ENCODE measurements at places on chromosomes 16 and 17.

- no peak for DNase-seq
Observed at GRCh38 chr16:30369091-30369937, 980 bp downstream of the TBC1D10B start.

DNA sequence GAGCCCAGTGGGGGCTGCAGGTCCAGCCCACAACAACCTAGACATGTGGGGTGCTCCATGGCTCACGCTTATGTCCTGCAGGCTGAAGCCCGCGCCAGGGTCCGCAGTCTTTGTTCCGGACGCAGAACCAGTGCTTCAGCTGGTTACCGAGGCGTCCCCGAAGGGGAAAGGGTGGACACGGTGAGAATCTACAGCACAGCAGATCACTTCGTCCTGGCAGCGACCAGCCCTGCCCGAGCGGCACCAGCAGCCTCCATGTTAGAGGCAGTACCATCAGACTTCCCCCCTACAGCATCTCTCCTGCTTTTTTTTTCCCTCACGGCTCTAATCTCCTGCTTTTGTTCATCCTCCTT lies 1736.4 kb downstream of the TP53TG3F start:
- no peak for DNase-seq

- DNase-seq = no peak
Observed at GRCh38 chr17:58507123-58507634, 7.3 kb downstream of the MTMR4 start.

DNA sequence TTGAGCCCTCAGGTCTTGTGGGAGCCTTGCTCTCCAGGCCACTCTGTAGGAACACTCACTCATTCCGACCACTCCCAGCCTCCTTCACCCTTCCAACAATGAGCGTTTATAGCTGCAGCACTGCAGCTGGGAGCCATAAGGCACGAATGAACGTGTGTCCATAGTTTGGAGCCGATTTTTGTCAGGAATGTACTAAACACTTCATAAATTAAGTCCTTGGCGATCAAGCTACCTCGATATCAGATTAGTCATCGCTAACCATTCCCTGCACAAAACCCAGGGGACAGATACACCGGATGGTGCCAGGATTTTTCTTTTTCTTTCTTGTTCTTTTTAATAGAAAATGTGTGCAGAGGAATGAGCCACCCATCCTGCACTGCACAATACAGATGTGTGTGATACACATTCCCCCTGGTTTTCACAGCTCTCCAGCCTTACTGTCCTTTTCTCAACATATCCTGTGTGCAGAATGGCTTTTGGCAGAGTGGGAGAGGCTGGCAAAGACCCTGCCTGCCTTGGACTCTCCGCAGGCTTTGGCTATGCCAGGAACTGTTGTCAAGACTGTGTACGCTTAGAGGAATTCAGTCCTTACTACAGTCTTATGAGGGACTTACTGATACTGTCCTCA lies 68.4 kb upstream of the ELAC2 start:
- DNase-seq = no peak

DNA sequence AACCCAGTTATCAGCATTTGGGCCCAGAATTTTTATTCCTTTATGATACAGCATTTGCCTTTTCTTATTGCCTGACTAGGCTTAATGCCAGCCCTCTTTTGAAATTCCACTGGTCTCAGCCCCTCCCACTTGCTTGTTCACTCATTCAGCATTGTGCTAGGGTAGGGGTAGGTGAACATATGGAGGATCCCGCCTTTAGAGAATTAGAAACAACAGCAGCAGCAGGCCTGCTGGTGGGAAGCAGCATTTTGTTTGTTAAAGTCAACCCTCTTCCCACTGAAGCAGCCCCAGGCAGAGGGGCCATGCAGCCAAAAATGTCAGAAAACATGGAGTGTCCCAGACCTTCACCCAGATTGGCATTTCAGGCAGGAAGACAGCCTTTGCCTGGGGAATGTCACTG lies 1355.2 kb downstream of the CDH8 start:
- DNase-seq = no peak

- DNase-seq = no peak
Observed at GRCh38 chr16:13909069-13909468, 10.9 kb upstream of the ERCC4 start.

- DNase-seq = no peak
Observed at GRCh38 chr17:42525221-42525620, 10.8 kb upstream of the NAGLU start.

DNA sequence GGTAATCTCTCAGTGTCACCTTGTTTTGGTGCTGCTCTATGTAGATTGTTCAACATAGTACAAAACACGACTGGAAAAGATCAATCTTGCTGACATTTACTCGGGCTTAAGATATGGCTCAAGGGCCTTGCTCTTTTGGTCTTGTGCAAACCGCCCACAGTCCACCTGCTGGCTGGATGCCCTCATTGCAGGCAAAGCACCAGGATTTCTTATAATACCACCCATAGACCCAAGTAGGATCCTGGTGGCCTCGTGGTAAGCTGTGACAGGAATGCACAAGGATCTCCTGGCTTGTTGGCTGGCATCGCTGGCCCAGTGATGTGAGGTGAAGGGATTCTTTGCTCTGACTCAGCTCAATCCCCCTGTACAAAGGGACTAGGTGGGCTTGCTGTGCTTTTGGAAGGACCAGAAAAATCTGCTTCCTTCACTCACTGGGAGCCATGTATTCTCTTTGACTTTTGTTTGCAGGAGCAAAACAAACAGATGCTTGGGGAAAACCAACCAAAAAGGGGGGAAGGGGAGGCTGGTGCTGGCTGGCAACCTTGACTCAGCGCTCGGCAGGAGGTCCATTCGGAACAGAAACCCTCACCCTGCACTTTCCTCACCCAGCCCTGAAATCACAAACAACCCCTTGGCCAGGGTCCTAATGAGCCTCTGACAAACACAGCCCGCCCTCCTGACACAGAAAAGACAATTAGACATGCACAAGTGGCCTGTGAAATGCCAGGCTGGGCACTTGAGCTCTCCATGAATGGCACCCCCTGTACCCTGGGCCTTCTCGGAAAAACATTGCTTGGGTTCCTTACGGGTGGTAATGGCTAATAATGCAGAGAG lies 36.6 kb upstream of the MED9 start:
- peak; percentile 60 for DNase-seq

DNA sequence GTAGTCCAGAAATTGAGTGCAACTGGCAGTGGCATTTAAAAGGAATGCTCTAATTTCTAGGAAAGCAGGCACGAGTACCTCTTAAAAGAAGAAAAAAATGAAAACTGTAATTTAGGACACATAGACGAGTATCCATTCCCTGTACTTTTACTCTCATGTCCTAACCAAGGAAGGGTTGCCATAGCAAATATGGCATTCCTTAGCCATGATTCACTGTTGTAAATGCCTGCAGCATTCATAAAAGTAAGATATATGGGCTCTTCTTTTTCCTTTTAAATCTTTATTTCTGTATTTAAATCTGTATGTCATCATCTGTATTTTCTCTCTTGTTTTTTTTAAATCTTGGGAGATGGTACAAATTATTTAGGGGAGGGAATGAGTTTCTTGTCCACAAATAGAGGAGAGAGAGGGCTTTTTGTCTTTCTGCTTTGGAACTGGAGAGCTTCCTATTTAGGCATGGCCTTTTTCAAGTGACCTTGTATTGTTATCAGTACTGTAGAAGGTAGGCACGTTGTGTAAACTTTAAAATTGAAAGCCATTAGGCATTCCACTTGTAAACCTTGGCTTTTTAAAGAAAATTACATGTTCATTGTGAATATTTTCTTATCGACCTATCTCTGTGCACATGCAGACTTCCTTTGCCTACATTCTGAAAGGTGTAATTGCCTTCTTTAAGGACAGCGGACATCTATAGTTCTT lies 50.0 kb downstream of the TENT4B start:
- no peak for DNase-seq

GRCh38 chr17:9817086-9817485 lies 4.8 kb downstream of the GSG1L2 start:
- DNase-seq = no peak

DNA sequence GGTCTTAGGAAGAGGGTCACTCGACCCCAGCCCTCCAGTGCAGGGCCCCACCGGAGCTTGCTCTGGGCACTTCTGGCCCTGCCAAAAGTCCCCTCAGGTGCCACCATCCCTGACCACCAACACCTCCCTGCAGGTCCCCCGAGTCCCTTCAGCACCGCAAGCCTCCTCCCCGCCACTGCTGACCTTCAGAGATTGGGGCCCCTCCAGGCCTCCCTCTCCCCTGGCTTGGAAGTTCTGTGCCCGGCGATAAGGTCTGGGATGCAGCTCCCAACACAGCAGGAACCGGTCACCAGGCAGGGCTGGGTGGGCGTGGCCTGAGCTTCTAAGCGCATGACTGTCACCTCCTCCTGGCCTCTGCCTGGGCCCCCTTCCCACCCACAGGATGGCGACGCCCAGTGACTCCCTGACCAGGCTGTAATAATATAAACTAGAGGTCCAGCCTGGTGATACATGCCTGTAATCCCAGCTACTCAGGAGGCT lies 11.2 kb downstream of the PIEZO1 start:
- no peak for DNase-seq

- DNase-seq = no peak
Observed at GRCh38 chr17:43791589-43791988, 11.4 kb downstream of the CFAP97D1 start.

DNA sequence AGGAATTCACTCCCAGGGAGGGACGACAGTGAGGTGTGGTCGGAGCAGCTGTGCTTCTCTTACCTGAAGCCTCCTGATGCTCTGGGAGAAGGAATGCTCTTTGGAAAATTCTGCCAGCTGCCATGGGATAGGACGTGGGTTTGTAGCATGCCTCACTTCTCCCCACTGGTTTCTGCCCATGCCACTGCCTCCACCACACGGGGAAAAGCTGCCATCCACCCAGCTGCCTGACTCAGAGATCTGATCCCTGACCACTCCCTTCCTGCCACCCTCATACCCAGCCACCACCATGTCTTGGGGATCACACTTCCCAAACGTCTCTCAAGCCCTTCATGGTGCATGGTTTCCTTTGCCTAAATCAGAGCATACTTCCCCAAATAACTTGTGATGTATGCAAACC lies 80.0 kb downstream of the CPPED1 start:
- DNase-seq = no peak

DNA sequence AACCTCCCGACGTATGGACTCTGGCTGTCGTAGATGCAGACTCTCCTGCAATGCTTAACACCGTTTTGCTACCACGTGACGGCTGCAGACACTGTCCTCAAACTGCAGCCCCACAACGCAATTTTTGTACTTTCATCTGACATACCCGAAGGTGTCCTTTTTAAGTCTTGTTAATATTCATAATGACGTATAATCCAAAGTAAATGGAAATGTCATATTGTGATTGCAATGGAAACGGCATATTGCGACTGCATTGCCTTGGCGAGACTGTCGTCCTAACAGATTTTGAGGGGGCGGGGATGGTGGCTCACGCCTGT lies 79.3 kb upstream of the TBC1D3K start:
- DNase-seq = no peak

- no peak for DNase-seq
Observed at GRCh38 chr17:7835814-7836595, 2.0 kb downstream of the KDM6B start.

- no peak for DNase-seq
Observed at GRCh38 chr17:83179374-83179773, 100.0 kb downstream of the METRNL start.

DNA sequence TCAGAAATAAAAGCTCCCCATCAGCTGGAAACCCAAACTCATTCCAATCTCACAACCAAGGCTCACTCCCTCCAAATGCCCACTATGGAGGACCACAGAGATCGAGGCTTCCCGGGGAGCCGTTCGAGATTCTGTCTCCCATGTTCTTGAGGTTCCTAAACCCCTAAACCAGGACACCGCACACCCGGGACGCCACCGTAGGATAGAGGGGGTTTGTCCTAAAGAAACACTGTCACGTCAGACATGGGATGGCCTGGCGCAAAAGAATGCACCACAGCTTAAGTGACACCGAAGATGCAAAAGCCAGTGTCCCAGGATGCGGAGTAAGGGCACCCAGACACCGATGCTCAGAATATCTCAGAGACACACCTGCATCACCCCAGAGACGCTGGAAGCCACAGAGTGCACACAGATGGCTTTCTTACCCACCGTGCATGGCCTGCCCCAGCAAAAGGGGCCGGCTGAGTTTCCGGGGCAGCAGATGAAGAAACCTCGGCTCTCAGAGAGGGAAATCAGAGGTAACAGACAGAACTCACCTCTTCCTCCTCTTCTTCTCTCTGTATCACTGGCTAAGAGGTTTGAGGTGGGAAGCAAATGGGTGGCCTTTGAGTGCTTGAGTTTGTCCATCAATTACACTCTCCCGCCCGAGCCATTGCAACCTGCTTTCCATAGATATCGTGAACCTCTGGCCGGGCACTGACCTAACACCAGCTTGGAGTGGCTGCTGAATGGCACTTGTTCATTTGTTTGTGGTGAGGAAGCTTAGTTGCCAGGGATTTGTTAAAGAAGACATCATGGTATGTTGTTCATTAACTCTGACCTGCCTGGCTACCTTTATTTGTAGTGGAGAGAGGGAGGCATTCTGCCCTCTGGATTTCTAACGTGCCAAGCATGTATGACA lies 65.1 kb upstream of the TNRC6C start:
- DNase-seq = no peak

DNA sequence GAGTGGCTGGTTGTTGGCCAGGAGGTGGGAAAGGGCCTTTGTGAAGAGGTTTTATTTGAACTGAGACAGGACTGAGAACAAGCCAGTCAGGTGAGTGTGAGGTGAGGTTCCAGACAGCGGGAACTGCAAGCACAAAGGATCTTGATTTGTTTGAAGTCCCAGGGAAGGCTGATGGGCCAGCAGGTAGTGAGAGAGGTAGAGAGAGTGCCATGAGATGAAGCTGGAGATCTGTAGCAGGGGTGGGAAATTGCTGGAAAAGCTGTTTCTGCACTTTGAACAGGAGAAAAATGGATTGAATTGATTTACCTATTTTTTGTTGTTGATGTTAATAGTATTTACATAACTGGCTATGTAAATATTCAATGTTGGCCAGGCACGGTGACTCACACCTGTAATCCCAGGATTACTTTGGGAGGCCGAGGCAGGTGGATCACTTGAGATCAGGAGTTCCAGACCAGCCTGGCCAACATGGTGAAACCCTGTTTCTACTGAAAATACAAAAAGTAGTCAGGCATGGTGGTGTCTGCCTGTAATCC lies 7.7 kb upstream of the DCTPP1 start:
- DNase-seq = no peak

DNA sequence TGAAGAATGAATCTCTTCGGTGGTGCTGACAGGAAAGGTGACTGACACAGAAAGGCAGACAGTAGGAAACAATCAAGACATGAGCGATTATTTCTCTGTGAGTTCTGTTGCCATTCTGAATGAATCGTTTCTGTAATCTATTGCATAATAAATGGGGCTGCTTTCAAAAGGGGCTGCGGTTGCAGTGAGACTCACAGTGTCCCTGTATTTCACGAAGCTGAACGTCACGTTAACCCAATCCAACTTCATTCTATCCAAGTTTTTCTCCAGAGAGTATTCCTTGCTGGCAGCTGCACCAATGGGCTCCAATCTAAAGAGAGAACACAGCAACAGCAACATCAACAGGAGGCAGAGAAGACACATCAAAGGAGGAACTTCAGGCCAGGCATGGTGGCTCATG lies 75.4 kb downstream of the DNAH3 start:
- DNase-seq = no peak

- DNase-seq = no peak
Observed at GRCh38 chr17:51046514-51047384, 73.9 kb downstream of the SPAG9 start.
